Activated CD4-positive, alpha-beta T cell treated with anti-CD3 and anti-CD28 coated beads, Interleukin-2, amount 50 U/mL, for 4 hours (primary cell): ENCODE measurements at places on chromosomes 6 and 20.

- DNase-seq: no peak
These were observed 123.4 kb downstream of the PKHD1 start for GRCh38 chr6:51963980-51964379.

GRCh38 chr6:85416049-85416448, 33.8 kb upstream of the NT5E start:
- no peak for DNase-seq

DNA sequence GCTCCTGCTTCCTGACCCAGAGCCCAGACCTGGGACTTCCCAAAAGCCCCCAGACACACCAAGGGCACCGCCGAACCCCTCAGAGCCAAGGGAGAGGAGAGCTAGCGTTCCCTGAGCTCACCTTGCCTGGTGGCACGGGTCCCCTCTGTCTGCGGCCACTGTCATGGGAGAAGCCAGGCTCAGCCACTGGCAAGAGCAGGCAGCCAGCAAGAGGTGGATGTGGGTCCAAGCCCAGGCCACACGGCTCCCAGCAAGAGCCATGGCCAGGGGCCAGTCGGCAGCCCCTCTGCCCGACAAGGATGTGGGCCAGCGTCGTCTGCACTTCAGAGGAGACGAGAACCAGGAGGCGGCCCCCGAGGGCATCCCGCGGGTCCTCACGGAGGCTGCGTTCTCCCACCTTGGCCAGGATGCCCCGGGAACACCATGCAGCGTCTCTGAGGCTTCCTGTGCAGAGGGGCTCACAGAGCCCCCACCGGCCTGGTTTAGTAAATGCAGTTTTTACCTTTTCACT, 2.2 kb upstream of the PPDPF start:
- no peak for DNase-seq

DNA sequence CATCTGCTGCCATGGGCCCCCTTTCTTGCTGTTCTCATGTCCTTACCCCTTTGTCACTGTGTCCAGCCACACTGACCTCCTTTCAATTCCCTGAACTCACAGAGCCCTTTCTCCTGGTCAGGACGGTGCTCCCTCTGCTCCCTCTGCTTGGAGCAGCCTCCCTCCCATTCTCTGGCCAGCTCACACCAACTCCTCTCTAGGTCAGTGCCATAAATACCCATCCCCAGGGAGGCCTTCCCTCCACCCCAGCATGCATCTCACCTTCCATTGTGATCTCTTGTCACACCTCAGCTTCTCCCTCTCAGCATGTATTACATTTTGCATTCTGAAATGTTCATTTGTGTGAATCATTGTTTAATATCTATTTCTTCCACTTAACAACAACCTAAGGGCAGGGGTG, 86.4 kb upstream of the PRND start:
- no peak for DNase-seq

GRCh38 chr6:107787589-107787960, 36.5 kb downstream of the SCML4 start:
- DNase-seq: no peak

DNA sequence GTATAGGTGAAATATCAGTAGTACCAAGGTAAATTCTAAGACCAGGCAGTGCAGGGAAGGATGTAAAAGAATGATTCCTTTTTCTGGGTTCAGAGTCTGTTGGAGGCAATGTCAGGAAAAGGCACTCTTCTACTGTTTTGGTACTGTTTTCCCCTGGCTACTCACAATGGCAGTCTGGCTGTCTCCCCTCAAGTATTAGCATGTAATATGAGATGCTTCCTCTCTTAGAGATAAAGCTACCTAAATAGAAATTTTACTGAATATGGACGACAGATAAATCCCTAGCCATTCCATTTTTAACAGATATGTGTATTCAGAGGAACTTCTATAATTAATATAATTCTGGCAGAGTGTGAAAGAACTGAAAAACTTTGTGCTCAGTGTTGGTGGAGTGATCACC, 3.5 kb downstream of the RNF8 start:
- no peak for DNase-seq

GRCh38 chr6:1222728-1223595, 88.9 kb upstream of the FOXQ1 start:
- DNase-seq: no peak

- DNase-seq: no peak
These were observed 1.9 kb downstream of the ABRACL start for GRCh38 chr6:139030228-139030963.

DNA sequence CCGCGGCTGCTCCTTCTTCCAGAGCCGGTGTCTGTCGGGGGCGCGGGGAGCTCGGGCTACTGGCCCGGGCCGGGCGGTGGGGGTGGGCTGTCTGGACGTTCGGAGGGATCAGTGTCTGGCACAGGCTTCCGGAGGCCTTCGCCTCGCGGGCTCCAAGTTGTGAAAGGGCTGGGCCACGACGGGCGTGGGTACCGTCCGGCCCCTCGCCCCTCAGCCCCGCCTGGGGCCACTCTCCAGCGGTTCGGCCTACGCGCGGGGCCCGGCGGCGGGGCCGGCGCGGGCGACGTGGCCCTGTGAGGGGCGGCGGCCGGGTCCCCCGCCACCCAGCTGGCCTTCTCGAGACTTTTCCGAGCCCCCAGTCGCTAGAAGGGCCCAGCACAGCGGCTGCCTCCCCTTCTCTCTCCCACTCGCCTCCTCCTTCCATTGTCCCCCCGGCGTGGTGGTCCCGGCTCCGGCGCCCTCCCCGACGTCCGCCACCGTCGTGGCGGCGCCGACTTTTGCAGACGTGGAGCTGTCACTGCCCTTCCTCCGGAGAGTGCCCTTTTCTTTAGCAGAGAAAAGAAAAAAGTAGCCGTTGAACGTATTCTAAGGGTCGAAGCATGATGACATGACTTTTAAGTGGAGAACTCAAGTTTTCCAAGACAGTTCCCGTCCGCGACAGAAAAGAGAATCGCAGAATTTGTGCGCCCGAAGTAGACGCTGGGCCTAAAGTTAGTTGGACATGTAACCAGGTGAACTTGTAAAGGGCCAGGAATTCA, 571 bp downstream of the ITCH start:
- peak; percentile 6 for DNase-seq

- DNase-seq: no peak
These were observed 36.6 kb upstream of the F13A1 start for GRCh38 chr6:6357032-6357431.

DNA sequence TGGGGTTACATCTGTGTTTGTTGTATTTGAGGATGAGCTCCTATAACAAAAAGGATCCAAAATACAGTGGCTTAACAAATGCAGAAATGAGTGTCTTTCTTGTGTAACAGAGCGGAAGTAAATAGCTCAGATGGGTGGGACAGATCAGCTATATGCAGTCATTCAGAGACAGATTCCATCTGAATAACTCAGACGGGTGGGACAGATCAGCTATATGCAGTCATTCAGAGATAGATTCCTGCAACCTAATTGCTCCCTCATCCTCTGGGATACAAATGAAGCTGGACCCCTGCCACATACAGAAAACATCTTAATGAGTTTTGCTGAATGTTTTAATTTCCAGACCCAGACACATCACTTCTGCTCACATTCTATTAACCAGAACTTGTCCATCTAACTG, 332.3 kb downstream of the BCKDHB start:
- no peak for DNase-seq

DNA sequence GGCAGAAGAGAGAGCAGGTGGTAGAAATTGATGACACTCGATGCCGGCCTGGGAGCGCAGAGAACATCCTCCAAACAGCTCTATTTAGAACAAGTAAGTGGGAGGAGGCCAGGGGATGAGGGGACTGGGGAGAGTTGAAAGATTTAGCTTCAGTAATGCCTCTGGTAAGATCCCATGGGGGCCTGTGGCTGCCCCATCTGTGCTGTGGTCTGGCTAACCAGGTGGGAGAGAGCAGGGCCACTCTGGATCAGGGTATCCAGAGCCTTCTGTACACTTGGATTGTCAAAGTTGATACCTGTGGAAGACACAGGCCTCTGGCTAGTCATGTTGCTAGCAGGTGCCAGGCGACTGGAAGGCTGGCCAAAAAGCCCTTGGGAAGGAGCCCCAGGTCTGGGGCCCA, 27.6 kb downstream of the NCOA5 start:
- no peak for DNase-seq

- DNase-seq: no peak
These were observed 2.4 kb downstream of the LRRN4 start for GRCh38 chr20:6051505-6051904.

DNA sequence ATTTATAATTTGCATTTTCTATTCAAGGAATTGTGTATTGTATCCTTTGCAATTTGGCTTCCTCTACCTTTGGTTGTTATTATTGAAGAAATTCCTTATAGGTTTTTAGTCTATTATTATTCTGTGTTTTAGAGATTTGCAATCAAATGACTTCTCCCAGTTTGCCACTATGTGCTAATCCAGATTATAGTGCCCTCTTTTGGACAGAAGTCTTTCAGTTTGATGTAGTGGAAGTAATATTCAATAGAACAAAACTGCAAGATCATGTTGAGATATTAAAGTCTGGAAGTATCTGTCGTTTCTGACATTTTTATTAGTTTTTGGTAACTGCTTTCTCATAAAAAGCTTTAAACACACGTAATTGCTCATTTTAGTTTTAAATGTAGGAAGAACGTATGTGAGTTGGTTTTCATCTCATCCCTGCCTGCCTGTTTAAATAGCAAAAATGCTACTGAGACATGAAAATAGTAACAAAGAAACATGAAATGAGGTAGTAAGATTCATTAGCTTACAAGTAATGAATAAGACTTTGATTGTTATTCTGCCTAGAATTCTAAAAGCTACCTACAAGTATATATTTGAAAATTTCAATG, 72.8 kb downstream of the RTN4IP1 start:
- no peak for DNase-seq

GRCh38 chr20:17856837-17857605, 111.6 kb downstream of the SNX5 start:
- DNase-seq: no peak

DNA sequence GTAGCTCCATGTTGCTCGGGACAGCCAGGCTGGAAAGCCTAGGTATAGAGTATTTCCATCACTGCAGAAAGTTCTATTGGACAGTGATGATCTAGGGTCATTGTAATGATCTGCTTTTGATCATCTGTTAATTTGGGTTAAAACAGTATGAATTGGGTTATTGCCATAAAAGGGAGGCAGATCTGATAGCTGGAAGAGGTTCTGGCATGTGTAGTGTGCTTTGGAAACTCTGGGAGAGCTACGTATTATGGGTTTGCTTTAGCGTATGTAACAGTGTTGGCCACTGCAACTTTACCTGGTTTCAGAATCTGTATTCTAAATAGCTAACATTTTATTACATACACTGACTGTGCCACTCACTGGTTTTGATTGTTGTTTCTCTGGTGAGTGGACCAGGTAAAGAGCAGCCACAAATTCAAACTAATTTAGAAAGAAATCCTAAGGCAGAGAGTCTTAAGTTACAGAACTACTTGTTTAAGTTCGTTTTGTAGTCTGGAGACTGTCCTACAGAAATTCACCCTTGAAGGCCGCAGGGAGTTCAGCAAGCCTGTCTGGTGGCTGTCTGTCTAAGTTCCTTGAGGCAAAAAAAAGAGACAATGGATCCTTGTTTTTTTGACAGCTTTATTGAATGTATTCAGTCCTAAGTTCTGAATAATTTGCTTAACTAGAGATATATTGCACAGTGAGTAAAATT, 300.3 kb downstream of the PRL start:
- DNase-seq: no peak

DNA sequence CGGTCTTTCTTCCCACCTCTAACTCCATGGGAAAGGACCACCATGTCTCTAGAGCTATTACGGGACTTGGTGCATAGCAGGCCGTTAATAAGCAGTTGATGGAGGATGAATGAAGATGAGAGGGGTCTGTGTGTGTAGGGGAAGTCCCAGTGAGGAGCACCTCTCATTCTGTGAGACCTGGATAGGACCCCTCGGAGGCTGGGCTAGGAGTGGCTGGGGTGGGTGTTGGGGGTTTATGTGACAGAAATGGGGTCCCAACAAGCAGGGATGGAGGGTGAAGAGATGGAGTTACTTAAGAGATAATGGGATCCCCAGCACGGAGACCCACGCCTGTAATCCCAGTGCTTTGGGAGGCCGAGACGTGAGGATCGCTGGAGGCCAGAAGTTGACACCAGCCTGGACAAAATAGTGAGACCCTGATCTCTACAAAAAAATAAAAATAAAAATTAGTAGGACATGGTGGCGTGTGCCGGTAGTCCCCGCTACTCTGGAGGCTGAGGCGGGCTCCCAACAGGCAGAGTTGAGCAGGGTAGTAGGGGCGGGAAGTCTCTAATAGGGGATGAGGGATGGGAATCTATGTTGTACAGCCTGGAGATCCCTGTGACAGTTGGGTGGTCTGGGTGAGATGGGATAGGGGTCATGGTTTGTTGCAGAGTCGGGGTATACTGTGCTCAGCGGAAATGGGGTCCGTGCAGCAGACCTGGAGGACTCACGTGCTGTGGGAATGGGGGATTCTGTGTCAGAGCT, 677 bp upstream of the ZNF341 start:
- DNase-seq: no peak

GRCh38 chr6:13465734-13466133, 21.7 kb downstream of the GFOD1 start:
- no peak for DNase-seq

DNA sequence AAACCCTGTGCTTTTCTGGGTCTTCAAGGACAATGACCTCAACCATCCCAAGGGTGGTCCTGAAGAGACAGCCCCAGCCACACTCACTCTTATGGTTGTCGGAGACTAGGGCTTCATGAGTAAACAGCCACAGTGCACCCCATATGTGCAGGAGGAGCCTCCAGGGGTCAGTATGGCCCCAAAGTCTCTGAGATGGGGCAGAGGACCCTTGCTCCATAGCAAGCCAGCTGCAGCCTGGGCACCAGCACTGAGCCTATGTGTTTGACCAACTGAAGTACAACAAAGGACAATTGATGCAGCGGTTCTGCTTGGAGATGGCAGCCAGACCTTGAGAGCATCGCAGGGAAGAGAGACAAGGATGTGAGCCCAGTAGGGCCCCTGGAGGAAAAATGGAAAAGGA, 112.2 kb downstream of the LRFN2 start:
- DNase-seq: no peak

DNA sequence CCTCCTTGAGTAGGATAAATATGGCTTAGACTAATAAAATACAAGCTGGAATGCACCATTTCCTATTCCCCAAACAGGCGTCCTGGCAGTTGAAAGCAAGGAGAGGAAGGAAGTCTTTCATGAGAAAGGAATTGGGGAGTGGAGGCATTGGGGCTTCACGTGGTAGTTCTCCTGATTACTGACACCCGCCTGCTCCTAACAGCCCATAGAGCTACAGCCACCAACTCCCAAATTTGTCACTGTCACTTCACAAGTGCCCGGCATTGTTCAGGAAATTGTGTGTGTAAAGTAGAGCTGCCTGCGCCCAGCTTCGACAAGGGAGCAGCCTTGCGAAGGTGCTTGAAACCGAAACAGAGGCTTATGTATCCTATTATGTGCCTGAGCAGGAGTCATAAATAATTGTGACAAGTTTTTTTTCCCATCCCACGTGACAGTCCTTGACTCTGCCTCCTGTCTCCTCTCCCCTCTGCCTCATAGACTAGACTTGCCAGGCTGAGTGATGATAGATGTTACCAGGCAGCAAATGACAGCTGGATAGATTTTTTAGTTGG, 301.7 kb upstream of the ZFP64 start:
- DNase-seq: peak; percentile 5

GRCh38 chr20:40486297-40486696, 202.7 kb downstream of the MAFB start:
- no peak for DNase-seq

GRCh38 chr6:134190883-134191282, 127.0 kb downstream of the SGK1 start:
- DNase-seq: no peak
